AG09319 (cell line): ENCODE measurements at places on chromosomes 7 and 10.

GRCh38 chr7:80313067-80313626, 178.5 kb downstream of the GNAI1 start:
- no peak for DNase-seq

DNA sequence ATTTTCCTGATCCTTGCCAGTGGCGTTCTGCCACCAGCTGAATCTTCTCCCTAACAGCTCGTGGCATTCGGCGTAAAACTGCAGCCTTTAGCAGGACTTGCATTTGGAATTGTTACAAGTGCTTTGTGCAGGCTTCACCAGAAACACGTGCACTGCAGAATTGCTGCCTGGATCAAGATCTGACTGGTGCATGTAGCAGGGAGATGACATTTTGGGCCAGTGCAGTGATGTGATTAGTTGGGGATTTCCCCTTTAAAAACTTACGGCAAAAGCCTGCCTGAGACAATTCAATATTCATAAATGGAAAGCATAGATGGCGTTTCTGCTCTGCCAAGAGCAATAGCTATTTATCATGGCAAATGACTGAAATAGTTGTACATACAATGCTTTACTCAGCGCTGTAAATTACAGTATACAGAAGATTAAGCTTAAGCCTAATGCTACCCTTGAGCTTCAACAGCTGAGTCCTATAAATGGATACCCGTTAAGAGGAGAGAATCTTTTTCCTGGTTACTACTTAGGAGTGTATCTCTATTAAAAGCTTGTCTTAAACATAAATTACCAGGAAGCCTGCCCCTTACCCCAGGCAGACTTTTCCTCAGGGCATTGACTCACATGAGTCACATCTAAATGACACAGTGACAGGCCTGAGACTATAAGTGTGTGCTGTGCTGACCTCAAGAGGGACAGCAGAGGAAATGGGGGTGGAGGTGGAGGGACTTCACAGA, 106.3 kb downstream of the ATXN7L1 start:
- no peak for DNase-seq

DNA sequence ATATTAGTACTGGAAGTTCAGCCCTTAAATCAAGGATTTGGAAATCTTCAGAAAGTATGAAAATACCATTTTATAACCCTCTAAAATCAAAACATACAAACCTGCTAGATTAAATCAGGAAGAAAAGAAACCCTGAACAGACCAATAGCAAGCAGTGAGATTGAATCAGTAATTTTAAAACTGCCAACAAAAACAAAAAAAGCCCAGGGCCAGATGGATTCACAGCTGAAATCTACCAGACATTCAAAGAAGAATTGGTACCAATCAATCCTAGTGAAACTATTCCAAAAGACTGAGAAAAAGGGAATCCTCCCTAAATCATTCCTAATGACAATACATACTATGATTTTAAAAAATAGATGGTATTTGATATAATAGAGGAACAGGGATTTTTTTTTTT, 70.1 kb downstream of the MCU start:
- no peak for DNase-seq

- no peak for DNase-seq
Observed at GRCh38 chr10:117096599-117097201, 41.4 kb downstream of the VAX1 start.

GRCh38 chr10:15879058-15879457, 18.8 kb upstream of the MINDY3 start:
- DNase-seq: no peak

DNA sequence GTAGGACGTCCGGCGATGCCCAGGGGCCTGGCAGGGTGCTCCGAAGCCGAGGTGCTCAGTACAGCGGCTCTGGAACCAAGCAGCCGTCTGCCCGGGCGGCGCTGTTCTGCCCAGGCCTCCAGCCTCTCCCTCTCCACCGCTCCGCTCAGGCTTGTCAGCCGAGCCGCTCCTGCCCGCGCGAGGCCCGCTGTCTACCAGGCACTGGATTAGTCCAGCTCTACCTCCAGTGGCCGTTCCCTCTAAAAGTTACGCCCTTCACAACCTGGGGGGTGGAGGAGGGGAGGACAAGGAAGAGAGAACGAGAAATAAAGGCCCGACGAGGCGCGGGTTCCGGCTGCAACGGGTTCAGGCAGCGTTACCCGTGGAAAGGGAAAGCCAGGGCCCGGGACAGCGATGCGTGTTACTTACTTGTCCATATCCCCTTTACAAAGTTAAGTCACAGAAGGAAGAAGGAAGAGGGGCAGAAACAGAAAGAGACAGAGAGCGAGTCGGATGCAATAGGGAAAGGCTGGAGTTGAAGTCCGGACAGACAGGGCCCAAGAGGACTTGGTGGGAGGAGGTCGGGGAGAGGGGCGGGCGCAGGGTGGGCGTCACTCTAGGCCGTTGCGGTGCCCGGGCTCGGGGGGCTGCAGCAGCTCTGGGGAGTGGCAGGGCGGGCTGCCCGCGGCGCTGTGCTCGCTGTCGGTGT, 2.8 kb downstream of the SP8 start:
- no peak for DNase-seq

- no peak for DNase-seq
Observed at GRCh38 chr7:100221767-100222444, 2.2 kb downstream of the PVRIG start.

GRCh38 chr7:93890464-93891068, at the start of gene TFPI2:
Gene TFPI2, minus strand, starts transcription at chr7:93890753. Its CDS starts 75 bp downstream, at chr7:93890678.
- DNase-seq: no peak
